ENCODE measurements at places on chromosomes 16 and 17.
A peak's percentile ranks its signal among the peaks of the same experiment; 100 is the strongest.

GRCh38 chr17:78559749-78560368 lies 17.3 kb downstream of the DNAH17 start:
- no peak for DNase-seq

- DNase-seq: no peak
Measured at GRCh38 chr17:61247439-61247838, 152.2 kb upstream of the TBX2 start.

- no peak for DNase-seq
Measured at GRCh38 chr16:7027401-7027800, 305.2 kb upstream of the RBFOX1 start.

DNA sequence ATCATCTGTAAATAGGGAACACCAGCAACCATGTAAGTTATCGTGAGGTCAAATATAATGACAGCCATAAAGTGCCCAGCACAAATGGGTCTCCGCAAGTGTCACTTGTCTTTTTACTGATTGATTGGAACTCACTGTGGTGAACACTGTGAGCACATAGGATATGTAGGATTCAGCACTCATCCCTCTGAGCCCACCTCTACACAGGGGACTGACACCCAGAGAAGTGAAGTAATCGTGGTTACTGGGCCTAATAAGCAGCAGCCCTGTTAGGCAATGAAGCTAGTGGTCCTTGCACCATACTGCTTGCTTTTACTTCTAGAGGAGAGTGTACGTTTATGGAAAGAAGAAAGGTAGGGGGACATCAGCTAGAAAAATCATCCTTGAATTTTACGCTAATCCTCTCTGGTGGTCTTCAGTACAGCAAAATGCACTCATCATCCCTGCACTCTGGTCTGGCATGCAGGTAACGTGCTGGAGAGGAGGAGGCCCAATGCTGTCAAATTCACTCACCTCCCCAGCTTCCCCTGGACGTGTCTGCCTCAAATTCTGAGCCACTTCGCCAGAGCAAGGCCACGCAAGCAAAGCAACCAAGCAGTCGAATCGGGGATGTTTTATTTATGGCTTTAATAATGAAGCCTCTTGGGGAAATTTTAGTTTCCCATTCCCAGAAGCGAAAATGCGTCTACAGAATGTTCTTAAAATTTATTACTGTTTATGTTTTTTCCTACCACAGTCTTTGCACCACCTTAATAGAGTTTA lies 74.7 kb downstream of the YPEL2 start:
- no peak for DNase-seq

GRCh38 chr17:40341808-40342503 lies 22.6 kb downstream of the GJD3 start:
- DNase-seq: peak; percentile 88

DNA sequence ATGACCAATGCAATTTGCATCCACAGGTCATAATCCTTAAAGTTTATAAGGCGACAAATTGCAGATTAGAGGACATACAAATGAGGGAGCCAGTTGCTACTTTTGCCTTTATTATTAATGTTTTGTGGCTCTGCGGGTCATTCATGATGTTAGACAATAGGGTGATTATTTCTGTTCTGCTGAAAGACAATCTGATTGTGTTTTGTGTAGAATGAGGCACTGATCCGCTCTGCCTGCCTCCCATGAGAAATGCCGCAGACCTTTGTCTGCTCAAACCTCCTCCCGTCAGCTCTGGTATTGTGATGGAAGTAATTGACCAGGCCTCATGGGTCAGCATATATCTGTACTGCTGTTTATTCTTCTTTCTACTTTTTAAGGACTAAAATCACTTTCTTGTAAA lies 224.9 kb downstream of the PRKCA start:
- no peak for DNase-seq

- DNase-seq: peak; percentile 61
Measured at GRCh38 chr17:54891176-54891821, 9.4 kb upstream of the TOM1L1 start.

DNA sequence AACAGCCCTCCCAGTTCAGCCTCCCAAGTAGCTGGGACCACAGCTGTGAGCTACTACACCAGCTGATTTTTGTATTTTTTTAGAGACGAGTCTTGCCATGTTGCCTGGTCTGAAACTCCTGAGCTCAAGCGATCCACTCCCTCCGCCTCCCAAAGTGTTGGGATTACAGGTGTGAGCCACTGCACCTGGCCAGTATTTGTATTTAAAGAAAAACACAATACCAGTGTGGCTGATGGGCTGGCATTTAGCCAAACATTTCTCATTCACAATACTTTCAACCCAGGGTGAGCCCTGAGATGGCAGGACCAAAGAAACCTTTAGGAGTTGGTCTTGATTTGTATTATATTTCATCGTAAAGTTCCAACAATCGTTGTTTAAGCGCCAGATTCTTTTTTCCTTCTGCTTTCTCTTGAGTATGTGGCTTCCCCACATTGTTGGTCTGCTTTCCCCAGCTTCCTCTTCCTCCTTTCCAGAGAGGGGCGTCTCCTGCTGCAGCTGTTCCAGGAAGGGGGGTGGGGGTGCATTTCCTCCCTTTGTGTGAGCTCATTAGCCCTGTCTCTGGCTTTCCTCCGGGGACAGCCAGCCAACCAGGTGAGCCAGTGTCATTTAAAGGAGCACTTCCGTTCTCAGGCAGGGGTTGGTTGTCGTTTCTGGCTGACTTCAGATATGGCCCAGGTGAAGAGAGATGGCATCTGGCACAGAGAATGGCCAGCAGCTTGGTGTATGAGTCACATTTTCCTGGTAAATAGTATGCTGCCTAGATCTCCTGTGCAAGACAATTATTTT lies 79.9 kb downstream of the GPRC5B start:
- no peak for DNase-seq

DNA sequence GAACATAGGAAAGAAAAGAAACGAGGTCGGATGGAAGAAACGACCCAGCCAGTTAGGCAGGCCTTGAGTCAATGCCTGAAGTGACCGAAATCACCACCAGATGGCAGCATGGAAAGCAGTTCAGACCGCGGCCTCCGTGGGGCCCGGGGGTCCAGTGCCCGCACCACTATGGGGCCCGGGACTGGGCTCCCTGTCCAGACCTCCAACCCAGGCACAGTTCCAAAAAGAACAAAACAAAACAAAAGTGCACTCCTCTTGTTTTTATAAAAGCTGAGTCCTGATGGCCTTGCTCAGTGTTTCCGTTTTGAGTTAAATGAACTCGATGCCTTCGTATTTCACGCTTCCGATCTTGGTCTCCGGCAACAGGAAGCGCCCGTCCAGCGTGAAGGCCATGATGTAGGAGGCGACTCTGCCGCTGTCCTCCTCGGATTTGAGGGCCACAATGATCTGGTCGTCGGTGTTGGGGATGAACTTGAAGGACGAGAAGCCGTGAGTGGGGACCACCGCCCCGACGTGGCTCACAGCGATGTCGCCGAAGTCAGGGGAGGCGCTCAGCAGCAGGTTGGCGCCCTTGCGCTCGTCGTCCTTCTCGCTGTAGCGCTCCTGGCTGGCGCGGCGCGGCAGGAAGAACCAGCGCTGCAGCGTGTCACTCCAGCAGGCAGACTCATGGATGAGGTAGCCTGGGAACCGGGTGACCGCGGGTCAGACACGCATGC lies 13.7 kb upstream of the LGALS3BP start:
- peak; percentile 60 for DNase-seq

DNA sequence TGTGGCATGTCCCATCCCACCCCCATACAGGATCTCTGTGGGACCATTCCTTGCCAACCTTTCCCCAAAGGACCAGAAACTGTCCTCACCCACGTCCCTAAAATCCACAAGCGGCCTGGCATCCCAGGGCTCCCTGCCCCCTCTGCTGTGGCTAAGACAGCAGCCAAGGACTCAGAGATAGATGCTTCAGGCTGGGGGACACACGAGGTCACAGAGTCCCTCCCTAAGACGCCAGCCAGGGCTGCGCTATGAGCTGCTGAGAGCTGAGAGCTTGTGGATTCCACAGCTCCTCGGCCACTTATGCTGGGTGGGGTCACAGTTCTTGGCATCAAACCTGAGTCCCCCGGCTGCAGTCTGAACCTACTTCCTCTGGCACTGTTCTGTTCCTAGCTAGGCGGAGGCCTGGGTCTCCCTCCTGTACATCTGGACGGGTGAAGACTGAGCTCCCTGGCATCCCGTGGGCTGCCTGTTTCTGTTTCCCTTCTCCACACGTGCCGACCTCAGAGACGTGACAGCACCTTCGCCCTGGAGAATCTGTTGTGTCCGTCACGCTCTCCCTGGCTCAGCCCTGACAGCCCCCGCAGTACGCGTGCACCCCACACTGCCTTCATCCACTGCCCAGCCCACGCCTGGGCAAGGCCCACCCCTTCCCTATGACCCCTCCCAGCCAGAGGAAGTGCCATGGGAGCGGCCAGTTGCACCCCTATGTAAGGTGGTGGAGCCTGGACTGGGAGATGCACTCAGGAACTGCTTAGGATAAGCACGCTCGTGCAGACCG lies 61.2 kb downstream of the ENGASE start:
- DNase-seq: no peak

GRCh38 chr17:34653511-34653910 lies 74.1 kb downstream of the TMEM132E start:
- DNase-seq: no peak

DNA sequence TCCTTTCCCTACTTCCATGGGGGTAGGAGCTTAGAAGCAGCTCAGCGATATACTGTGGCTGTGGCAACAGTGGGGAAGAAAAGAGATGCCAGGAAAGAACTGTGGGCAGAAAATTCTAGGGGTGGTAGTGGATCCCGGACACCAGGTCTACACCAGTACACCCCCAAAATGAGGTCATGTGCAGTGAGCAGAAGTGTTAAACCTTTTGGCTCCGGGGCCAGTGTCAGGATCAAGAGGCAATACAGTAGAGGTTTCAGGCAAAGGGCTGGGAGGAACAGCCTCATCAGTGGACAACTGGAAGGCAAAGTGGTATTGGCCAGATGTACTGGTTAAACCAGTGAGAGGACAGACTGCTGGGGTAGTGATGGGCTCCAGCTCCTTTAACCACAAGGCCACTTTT lies 163.1 kb upstream of the CCL2 start:
- DNase-seq: no peak

DNA sequence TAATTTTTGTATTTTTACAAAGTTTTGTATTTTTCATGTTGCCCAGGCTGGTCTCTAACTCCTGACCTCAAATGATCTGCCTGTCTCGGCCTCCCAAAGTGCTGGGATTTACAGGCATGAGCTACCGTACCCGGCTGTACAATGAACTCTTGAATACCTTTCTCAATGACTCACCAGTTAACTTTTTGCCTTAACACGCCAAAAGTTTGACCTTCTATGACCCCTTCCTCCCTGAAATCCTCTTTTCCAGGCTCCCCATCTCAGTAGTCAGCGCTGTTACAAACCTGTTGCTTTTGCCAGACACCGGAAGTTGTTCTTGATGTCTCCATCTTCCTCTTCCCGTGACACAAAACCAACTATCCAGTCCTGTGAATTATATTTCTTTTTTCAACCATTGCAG lies 158.1 kb upstream of the ASIC2 start:
- DNase-seq: no peak

- peak; percentile 60 for DNase-seq
Measured at GRCh38 chr16:24036614-24037013, 200.8 kb downstream of the PRKCB start.

DNA sequence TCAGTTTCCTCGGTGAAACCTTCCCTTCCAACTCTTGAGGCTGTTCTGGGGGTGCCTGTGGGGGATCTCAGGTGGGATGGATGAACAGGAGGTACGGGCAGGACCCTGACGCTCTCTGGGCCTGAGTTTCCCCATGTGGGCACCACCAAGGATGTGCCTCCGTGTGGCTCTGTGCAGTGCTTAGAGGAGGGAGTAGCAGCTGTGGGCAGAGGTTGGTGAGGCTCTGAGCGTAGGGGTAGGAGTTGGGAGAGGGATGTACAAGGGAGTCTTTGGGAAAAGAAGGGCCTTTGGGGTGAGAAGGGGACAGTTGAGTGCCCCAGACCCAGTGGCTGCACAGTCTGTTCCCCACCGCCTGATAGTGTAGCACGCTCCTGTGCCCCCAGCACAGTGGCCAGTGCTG lies 59.1 kb downstream of the SNX20 start:
- DNase-seq: no peak

GRCh38 chr16:14309001-14309886 lies 238.1 kb downstream of the MRTFB start:
- DNase-seq: peak; percentile 61

DNA sequence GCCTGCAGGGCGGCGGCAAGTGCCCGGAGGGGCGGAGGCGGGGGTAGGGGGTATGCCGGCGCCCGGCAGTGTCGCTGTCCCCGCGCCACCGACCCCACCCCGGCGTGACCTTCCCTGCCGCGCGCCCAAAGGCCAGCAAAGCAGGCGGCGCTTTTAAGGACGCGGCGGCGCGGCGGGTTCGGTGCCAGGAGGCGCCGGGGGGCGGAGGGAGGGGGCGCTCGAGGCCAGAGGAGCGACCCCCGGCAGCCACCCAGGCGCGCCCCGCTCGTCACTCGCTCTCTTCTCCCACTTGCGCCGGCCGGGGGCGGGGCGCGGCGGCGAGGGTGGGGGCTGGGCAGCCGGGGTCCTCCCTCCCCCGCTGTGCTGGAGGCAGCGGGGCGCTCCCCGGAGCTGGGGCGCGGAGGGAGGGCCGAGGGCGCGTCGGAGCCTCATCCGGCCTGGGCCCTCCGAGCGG lies 8.6 kb upstream of the BAHCC1 start:
- no peak for DNase-seq

- DNase-seq: peak; percentile 83
Measured at GRCh38 chr17:55433029-55433628, 11.5 kb upstream of the MMD start.

DNA sequence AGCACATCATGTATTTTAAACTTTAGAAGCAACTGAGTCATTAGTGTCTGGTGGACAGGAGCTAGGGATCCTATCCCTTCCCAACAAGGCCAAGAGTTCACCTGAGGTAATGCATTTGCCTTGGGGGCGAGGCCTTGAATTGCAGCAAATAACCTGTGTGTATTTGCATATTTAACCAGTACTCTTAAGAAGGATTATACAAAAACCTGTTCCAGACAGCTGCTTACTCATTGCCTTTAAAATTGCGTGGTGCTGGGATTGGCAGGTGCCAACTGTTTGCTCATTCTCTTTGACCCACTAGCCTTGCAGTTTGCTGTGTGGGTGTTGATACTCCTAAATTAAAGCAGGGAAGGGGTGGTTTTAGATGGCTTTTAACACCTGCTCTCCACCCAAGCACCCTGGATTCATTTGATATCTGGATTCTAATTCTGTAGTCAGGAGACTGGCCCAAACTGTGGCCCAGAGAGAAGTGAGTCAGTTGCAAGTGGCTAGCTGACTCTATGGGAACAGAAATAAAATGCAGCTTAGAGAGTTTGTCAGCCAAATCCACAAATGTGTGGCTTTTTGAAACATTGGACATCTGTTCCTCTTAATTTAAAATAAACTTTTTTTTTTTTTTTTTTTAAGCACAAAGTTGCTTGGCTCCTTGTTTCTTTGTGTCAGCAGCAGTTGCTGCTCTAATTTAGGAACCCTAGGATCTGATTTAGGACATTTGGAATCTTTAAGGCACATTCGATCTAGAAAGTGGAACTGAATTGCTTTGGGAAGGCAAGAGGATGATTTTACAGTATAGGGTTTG lies 46.9 kb downstream of the TUBD1 start:
- DNase-seq: peak; percentile 91
